ENCODE measurements at places on chromosomes 2 and 18.

GRCh38 chr2:210816769-210817168 lies 260.4 kb downstream of the CPS1 start:
- DNase-seq, result no peak

- no peak for DNase-seq
Measured at GRCh38 chr2:39524756-39525635, 87.9 kb upstream of the MAP4K3 start.

GRCh38 chr2:190618030-190618429 lies 30.9 kb upstream of the NAB1 start:
- no peak for DNase-seq

GRCh38 chr2:171432969-171433762 lies 624 bp downstream of the METTL8 start:
- DNase-seq, result no peak

DNA sequence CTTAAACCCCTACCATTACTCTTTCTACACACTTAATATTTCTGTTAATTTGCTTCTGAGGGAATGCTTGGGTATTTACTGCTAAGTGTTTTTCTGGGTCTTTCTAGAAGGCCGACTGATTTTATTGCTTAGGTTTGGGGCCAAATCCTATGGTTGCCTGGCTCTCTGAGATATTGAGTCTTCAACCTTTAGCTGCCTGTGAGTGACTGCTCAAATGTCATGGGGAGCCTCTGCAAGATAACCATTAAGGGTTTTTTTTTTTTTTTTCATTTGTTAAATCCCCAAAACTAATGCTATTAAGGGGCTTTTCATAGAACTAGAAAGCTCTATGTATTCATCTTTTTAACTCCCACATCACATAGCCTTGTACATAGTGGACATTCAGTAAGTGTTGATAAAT lies 5.0 kb downstream of the OSBPL6 start:
- DNase-seq, result no peak
